Activated CD4-positive, alpha-beta T cell treated with anti-CD3 and anti-CD28 coated beads, Interleukin-2, amount 50 U/mL, for 16 hours (primary cell): ENCODE measurements at places on chromosomes 7 and 10.

DNA sequence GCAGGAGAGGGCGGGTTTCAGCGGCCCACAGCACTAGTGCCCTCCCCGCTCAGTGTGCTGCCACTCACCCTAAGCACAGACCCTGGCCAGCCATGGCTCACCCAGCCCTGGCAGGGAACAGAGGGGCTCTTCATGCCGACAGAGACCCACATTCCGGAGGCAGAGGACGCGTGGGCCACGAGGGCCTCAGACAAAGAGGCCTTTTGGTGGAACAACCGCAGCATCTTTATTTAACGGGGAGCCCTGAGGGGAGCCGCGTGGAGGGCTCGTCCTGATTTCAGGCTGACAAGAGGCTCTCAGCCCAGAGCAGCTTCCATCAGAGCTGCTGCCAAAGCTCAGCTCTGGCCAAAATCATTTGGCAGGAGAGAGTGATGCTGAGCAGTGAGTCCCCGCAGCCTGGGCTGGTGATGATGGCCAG is 127.8 kb downstream of the SH3PXD2A start:
- DNase-seq, result no peak

DNA sequence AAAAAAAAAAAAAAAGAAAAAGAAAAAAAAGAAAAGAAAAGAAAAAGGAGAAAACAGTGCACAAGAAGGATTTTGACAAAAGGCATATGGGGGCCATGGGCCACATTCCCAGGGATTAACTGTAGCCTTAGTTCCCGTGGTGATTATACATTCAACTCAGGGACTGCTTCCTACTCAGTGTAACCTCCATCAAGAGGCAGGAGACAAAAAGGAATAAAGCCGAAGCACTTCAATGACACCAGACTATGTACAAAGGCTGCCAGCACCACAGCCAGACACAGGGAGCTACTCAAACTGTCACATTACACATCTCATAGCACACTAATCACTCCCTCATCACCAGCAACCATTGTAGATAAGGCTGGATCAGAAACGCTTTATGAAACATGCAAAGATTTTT is 5.1 kb upstream of the PMPCB start:
- no peak for DNase-seq

DNA sequence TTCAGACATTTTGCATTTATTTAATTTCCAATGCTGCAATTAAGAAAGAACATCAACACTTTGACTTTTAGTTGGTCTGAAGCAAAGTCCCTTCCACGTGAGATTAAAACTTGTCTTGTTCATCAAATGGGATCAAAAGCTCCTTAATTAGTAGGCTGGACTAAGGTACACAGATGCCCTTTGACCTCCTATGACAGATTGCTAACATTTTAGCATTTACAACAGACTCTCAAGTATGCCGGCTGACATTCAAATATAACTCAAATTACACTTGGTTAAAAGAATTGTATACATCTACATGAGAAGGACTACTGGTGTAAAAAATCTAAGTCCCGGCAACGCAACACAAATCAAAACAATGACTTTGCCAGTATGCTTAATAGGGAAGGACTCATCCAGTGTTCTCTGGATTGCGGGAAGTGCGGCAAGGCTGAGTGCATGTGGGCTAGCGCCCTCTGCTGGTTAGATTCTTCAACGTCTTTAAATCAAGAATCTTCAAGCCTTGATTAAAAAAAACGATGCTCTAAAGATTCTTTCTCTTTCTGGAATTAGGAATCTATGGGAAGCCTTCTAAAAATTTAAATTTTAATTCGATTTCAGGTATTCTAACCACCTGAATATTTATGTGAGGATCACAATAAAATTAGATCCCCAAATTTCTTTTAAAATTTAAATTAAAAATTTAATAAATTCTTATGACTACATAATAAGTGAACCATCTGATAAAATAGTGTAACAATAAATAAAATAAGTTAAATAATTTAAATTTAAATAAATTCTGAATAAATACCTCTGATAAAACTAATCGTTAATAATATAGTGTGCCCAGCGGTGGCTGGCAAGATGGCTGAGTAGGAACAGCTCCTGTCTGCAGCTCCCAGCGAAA is 444.7 kb downstream of the DGKB start:
- peak; percentile 55 for DNase-seq

DNA sequence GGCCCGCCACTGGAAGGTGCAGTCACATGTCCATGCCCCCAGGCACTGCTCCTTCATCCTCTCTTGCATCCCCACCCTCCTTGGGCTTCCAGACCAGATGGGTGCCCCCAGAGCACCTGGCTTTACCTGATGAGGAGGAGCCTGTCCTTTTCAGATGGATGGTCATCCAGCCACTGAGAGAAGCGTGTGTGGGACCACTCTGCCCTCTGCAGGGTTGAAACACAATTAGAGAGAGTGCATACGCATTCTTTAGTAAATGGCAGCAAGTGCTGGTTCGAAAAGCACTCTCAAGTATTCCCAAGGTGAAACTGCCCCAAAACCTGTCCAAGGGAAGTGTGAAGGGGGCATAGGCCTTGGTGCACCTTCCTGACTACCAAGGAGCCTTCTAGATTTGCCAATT is 41.6 kb downstream of the HBP1 start:
- no peak for DNase-seq

GRCh38 chr7:50788382-50788781 is 5.7 kb upstream of the GRB10 start:
- DNase-seq, result no peak

DNA sequence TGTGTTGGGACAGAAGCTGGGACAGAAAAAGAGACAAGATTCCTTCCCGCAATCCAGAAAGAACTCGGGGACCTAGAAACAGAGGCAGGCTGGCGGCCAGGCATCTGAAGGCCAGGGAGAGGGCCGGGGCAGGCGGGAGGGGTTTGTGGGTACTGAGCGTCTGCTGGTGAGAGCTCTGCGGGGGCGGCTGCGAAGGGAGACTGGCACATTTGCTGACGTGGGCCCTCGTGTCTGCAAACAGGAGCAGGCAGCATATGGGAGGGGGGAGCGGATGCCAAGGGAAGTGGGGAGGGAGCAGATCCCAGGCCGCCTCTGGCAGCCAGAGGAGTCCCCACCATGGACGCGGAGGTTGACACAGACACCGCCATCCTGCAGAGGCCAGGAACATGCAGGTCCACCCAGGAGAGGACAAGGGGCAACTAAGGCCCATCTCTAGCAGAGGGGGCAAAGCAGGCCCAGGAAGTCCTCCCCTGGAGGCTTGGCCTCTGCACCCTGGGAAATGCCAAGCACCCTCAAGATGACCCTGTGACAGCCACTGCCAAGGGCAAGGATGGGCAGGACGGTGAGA is 32.2 kb downstream of the KCNH2 start:
- DNase-seq, result no peak

DNA sequence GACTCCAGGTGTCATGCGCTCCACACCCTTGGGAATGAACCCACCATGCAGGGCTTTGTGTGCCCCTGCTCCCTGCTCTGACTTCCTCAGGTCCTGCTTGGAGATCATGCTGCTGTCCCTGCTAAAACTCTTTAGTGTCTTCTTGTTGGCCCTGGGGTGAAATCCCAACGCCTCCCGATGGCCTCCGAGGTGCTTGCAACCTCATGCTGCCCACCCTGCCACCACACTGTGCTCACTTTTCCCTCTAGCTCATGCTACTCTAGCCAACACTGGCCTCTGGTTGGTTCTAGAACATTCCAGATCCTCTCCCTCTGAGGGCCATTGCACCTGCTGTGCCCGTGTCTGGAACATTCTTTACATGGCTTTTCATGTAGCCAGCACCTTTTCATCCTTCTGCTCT is 227.7 kb downstream of the ADAM12 start:
- DNase-seq, result no peak

DNA sequence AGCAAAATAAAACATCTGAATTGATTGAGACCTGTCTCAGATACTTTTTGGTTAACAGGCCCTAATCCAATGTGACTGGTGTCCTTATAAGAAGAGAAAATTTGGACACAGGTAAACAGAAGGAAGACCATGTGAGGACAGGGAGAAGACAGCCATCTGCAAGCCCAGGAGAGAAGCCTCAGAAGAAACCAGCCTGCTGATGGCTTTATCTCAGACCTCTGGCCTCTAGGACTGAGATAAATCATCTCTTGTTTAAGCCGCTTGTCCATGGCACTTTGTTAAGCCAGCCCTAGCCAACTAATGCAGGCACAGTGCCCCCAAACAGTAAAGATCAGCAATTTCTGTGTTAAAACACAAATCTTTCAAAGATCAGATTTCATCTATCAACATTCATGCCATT is 41.8 kb upstream of the FIGNL1 start:
- DNase-seq, result no peak

DNA sequence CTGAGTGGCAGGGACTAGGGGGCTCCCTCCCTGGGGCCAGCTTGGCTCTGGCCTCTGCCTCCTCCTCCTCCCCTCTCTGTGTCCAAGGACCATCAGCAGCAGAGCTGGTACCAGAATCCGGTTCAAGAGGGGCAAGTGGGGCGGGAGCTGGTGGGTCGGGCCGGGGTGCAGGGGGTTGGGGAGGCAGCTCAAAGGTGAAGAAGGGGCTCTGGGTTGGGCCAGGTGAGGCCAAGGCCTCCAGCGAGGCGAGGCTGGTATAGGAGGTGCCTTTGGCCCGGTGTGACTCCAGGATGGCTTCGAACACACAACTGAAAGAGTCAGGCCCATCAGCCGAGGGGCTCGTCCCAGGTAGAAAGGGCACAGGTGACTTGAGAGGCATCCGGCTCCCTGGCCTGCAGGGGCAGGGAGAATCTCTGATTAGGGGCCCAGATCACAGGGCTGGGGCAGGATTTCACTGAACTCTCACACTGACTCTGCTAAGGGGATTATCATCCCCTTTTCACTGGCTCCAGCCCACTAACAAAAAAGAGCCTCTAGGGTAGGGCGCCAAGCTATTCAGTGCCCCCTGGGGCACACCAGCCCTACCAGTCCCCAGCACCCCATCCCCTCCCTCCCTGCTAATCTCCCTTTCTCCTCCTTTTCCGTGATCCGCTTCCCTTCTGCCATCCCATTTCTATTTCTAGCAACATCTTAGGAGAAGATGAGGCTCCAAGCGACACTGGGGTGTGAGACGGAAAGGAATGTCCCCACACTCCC is 4.6 kb downstream of the PSD start:
- DNase-seq, result no peak

DNA sequence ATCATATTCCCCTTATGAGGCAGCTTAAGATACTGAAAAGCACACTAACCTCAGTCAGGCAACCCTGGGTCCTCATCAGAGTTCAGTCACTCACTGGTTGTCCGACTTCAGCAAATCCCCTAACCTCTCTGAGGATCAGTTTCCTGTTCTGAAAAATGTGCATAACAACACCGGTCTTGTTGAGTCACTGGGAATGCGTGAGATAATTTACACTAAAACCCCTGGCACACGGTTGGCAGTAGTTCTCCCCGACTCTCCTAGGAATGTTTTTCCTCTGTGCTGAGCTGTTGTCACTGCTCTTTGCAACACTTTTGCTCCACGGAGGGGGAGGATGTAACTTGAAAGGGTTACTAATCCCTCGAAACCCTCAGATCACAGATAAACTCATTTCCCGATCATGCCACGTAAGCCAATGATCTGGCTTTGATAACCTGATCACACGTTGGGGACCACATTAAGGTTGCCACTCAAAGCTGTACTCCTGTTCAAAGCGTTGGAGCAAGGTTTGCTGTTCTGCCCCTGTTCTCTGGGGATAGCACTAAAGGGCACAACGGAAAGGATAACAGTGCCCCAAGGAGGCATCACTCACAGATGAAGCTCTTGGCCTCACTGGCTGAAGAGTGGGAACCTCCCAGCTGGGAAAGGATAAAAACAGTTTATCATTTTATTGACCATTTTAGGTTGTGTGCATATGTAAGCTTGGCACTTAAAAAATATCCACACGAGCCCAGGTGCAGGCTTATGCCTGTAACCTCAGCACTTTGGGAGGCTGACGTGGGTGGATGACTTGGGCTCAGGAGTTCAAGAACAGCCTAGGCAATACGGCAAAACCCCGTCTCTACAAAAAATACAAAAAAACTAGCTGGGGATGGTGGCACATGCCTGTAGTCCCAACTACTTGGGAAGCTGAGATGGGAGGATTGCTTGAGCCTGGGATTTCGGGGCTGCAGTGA is 5.0 kb upstream of the RBM17 start:
- DNase-seq, result peak; percentile 97

DNA sequence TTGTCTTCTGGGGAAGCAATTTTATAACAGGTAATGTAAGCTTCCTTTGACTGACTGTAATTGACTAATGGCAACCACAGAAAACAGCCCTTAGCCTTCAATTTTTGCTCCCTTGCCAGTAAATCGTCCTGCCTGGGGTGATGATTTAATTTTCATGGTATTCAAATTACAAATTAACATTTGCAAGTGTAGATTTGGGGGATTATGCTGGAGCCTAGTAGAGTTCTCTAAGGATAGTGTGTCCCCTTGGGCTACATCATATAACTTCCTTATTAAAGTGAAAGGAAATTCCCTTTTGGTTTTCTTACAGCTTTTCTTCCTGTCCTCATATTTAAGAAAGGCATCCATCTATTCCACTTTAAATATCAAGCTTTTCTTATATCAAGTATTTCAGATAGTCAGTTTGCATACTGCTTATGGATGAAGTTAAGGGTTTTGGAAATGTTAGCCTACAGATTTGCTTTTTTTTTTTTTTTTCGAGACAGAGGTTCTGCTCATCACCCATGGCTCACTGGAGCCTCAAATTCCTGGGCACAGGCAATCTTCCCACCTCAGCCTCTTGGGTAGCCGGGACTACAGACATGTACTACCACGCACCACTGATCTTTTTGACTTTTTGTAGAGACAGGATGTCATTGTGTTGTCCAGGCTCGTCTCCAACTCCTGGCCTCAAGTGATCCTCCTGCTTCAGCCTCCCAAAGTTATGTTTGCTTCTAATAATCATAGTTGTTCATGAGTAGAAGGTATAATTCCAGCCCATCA is 35.9 kb upstream of the HDAC9 start:
- no peak for DNase-seq

- DNase-seq, result no peak
Observed at GRCh38 chr10:118812393-118812740, 57.6 kb upstream of the CACUL1 start.

DNA sequence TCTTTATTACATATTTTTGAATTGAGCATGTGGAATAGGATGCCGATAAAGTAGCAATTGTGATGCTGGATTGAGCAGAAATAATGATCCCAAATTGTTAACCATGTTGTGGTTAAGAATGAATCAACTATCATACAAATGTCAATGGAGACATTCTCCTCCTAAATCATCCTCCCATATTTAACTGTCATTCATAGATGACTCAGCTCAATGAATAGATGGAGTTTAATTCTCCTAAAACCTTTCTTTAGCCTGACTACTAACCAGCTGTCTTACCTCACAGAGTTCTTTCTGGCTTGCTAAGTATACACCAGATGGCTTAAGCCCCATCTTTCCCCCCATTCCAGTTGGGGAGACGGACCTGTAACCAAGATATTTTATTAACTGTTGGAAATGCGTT is 23.4 kb upstream of the NPS start:
- no peak for DNase-seq

DNA sequence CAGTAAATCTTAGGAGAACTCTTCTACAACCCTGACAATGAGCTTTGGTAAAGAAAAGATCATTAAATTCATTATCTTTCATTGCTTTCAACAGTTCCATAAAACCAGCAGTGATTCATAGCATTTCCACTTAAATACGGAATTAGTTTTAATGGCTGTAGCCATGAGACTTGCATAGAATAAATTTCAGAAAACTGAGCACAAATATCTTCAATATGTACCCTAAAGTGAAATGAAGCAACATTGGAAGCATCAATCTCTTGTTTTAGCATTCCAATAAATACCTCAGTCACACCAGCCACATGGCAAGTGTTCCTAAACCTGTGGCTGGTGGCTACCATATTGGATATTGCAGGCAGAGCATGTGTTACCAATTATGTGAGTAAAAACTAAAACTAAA is 3.6 kb upstream of the RARRES2 start:
- no peak for DNase-seq
